ENCODE measurements at places on chromosomes 12 and 14. TPM values are rescaled to one million over a fixed set of nuclear protein-coding genes. Genes with fewer than 3 reads are reported as not detected.
A peak's percentile ranks its signal among the peaks of the same experiment; 100 is the strongest.

- DNase-seq: no peak
These were observed 176.6 kb downstream of the FOXN3 start for GRCh38 chr14:89240414-89240813.

The DAO gene
- not detected for total RNA-seq

DNA sequence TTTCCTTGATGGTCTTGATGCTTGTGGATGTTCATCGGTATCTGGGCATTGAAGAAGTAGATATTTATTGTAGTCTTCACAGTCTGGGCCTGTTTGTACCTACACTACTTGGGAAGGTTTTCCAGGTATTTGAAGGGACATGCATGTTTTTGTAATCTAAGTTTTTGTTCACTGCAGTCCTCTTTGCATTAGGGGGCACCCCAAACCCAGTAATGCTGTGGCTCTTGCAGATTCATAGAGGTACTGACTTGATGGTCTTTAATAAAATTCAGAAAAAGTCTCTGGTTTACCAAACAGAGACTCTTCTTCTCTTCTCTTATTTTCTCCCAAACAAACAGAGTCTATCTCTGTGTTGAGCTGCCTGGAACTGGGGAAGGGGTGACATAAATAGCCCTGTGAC lies 150.9 kb upstream of the SLC16A7 start:
- DNase-seq: no peak

DNA sequence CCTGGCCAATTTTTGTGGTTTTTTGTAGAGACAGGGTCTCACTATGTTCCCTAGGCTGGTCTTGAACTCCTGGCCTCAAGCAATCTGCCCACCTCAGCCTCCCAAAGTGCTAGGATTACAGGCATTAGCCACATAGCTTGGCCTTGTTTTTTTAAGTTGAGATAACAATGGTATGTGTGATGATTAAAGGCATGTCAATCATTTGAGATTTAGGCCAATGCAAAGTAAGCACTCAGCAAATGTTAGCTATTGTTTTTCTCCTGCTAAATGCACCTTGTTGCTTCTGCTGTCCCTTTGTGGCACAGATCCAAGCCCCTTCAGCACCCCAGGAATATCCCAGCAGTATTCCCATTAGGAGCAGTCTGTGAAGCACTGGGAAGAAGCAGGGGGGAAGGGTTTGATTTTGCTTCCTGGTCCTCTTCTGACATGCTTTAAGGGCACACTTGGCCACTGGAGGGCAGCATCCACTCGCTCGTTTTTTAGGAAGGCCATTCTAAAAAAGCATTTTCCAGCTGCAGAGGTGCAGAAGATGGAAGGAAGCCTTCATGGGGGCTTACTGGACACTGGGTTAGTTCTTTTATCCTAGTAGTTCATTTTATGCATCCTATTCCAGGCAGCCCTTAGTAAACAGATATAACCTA lies 70.2 kb upstream of the ZFP36L1 start:
- DNase-seq: peak; percentile 81

The TOGARAM1 gene
- 9.6 TPM for total RNA-seq

The SYT10 gene
- 0.70 TPM for total RNA-seq

The OAS2 gene
- total RNA-seq: not detected

Measured in H9 (cell line).